Neural crest cell (in vitro differentiated cells): ENCODE measurements at places on chromosomes 5 and 9.

- DNase-seq, result no peak
Observed at GRCh38 chr5:150181027-150181426, 8.8 kb upstream of the SLC6A7 start.

DNA sequence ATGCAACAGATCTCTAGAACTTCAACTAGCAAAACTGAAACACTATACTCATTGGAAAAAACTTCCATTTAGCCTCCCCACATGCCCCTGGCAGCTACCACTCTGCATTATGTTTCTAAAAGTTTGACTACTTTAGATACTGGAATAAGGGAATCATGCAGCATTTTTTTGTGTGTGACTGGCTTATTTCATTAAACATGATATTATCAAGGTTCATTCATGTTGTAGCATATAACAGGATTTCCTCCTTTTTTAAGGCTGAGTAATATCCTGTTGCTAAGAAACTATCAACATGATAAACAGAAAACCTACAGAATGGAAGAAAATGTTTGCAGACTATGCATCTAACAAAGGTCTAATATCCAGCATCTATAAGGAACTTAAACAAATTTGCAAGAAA is 597.9 kb downstream of the DMRTA1 start:
- DNase-seq, result no peak

- no peak for DNase-seq
Observed at GRCh38 chr9:115333277-115334070, 215.5 kb upstream of the TNC start.

DNA sequence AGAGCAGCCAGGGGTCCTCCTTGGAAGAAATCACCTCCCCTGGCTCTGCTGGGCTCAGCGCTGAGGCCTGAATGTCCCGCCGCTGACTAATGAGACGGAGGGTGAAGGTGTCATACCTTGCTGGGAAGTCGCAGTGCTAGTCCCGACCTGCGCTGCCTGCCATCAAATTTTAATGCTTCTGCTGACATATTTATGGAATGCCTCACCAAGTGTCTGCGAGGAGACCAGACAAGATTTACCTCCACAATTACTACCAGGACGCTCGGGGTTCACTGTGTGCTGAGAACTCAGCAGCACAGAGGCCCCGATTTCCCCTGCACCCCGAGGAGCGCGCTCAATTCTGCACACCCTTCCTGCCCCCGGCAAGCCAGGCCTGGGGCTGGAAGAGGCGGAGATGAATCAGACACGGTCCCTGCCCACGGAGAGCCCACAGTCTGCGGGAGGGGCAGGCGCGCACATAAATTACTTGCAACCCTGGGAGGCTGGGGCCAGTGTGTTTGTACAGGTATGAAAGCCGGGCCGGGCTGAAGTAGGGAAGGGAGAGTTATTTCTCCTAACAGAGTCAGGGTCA is 175.2 kb downstream of the PAX5 start:
- no peak for DNase-seq

DNA sequence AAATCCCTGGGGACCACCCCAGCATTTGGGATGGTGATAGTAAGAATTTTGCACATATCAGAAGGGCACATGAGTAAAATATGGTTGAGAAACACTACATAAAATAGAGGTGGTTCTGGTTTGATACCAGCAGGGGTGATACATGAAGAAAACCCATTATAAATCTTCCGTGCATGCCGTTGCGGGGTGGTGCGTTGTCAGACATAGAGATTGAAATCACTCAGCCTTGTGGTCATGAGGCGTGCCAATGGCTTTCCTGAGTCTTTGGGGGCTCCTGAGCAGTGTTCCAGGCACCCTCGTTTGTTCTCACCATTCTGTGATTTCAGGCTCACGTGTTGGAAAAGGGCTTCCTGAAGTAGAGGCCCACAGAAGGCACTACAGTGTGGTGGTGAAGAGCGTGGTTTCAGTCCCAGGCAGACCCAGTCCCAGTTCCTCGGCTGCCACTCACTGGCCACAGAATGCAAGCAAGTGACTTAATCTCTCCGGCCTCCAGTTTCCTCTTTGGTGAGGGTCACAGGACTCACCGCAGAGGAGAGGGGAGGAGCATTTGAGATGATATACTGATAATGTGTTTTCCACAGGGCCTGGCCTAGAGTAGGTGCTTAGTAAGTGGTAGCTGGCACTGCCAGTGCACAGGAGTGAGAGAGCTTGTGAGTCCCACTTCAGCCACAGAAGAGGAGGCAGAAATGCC is 20.5 kb upstream of the GLRX start:
- DNase-seq, result no peak

DNA sequence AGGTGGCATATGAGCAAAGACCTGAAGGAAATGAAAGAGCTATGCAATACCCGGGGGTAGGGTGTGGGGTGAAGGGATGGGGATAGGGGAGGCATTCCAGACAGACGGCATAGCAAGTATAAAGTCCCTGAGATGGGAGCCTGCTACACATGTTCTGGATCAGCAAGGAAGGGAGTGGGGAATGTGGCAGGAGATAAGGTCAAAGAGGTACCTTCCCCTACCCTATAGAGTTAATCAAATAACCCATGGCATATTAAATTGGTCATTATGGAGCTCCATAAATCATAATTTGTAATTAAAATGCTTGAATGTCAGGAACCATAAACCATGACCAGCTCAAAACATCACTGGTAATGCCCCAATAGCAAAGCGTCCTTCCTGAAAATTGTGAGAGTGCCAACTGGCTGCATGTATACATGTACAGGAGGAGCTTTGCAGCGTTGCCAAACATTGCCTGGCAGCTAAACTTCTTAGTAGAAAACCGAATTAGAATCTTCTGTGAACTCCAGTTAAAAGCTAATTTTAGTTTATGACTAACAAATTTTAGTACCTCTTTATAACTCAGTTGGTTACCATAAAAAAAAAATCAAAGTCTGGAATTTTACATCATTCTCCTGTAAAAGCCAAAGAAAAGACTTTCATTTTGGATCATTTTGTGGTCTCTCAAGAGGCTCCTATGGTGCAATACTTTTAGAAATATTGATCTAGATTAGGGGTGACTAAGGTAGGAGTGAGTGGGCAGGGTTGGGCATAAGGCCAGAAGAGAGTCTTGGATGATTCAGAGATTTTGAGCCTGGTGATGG is 4.7 kb downstream of the DNAI1 start:
- DNase-seq, result no peak

DNA sequence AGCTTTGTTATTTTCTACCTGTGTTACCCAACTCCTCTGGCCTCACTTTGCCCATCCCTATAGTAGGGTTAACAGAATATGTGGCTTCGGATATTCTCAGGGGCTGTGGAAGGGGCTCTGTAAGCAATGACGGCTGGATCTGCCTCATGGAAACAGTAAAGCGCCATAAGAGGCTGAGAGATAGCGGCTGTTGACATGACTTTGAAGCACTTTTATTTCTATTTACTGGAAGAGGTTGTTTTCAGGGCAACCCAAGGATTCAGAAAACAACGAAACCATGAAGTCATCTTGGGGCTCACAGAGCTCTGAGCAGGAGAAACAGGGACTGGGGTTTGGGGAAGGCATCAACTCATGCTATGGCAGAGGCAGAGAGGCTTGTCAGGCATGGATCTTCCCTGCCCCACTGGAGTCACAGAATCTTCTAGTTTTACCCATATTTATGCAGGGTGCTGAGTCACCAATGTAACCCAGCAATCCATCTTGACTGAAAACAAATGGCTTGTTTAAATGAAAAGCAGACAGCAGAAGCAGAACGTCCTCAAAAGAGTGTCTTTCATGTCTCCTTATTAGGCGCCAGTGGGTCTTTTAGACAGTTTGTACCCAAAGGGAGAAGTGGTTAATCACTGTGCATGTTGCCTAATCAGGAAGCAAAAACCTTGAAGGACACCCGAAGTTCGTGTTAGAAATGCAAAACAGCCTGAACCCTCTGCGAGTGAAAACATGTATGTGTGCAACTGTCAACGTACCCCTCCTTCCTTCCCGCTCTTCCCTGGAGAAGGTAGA is 113.0 kb downstream of the COL23A1 start:
- no peak for DNase-seq

GRCh38 chr9:93665128-93665636 is 88.8 kb downstream of the PHF2 start:
- DNase-seq, result no peak

DNA sequence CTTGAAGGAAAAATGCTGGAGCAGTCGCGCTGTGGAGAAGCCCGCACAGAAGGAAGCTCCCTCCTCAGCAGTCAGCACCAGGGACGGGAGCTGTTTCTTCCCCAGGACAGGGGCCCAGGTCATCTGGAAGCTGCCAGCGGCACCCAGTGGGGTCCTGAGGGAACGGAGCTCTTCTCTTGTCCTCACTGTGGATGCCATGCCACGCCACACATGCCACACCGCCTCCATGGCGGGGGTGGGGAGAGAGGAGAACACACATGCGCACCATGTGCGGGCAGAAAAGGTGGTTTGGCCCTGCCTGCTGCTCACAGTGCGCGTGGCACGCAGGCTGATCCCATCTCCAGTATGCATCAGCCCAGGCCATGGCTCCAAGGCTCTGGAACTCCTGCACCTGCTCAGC is 41.7 kb upstream of the ZNF354B start:
- no peak for DNase-seq
